ENCODE measurements at places on chromosomes 2 and 18.

DNA sequence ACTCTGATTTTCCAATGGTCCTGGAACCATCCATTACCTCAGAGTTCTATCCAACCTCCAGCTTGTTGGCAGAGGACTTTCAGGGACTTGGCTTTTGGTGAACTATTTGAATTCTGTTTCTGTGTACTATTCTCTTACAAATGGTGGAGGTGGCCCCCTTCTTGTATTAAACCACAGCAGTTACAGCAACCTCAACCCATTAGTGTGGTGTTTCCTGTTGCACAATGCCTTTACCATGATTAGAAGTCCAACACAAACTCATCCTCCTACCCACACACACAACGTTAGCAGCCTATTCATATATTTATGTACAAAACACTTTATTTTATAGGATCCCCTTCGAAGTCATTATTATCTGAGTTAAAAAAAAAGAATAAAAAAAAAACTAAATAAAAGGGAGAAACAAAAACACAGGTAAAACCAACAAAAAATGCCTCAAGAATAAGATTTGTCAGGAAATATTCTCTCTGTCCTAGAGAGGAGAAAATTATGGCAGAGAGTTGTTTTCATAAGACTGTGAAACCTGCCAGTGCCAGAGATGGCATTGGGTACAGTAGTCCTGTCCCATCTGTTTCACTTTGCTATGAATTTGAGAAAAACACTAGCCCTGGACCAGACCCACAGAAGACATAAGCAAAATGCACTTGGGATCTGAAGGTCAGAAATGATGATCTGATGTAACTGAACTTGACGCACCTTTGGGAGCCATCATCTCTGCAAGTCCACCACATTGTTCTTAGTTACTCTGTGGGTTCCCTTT is 1896.0 kb upstream of the PIK3C3 start:
- DNase-seq, result no peak

DNA sequence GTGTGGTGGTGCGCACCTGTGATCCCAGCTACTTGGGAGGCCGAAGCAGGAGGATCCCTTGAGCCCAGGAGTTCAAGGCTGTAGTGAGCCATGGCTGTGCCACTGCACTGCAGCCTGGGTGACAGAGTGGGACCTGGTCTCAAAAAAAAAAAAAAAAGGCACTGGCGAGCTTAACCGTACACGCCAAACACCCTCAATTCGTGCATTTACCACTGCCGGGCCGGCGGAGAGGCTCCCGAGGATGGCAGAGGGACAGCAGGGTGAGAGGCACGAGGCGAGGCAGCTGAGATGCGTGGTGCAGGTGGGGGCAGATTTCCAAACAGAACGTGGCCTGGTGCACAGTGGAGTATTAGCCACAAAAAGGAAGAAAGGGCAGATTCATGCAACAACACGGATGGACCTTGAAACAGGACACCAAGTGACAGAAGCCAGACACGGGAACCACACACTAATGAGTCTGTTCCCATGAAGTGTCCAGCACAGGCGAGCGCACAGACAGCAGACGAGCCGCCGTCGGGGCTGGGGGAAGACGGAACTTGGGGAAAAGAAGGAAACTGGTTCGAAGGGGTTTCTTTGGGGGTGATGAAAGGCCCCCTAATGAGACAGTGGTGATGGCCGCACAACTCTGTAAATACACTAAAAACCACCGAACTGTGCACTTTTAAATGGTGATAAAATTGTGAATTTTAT is 27.4 kb downstream of the SLC66A2 start:
- DNase-seq, result no peak

- no peak for DNase-seq
Measured at GRCh38 chr2:235141411-235142128, 189.8 kb downstream of the SH3BP4 start.

- peak; percentile 18 for DNase-seq
Measured at GRCh38 chr2:204072443-204073324, 136.1 kb downstream of the ICOS start.

- DNase-seq, result peak; percentile 44
Measured at GRCh38 chr18:616380-616995, 19.7 kb downstream of the CLUL1 start.

DNA sequence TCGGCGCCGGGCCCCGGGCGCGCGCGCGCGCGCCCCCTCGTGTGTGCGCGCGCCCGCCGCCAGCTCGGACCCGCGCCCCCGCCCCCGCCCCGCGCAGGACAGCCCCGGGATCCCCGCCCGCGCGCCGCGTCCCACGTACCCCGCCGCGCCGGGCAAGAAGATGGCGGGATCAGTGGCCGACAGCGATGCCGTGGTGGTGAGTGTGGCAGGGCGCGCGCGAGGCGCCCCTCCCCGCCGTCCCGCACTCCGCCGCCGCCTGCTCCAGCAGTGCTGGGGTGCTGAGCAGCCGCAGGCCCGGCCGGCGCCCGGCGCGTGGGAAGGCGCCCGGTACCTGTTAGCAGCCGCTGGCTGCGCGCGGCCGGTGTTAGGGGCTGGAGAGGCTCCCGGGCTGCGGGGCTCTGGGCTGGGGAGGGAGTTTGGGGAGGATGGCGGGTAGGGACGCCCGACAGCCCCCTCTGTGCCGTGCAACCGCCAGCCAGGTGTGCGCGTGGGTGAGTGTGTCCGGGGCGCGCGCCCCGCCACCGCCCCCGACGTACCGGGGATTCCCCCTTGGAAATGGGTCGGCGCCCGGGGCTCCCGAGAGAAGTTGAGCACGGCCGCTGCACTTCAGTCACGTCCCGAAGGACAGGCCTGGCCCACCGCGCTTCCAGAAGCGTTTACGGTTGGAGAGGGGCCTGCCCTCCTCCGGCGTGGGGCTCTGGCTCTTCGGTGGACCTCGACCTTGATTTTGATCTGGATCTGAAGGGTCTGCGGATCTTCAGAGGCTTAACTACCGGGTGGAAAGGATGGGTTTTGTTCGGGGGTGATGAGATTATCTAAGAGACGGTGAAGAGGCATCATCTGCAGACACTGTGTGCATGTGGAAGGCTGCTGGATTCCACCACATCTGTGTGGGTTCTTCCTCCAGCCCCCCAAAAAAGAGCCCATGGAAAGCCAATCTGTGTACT is 697 bp downstream of the LGALSL start:
- DNase-seq, result peak; percentile 62
